ENCODE measurements at places on chromosomes 5 and 9.

DNA sequence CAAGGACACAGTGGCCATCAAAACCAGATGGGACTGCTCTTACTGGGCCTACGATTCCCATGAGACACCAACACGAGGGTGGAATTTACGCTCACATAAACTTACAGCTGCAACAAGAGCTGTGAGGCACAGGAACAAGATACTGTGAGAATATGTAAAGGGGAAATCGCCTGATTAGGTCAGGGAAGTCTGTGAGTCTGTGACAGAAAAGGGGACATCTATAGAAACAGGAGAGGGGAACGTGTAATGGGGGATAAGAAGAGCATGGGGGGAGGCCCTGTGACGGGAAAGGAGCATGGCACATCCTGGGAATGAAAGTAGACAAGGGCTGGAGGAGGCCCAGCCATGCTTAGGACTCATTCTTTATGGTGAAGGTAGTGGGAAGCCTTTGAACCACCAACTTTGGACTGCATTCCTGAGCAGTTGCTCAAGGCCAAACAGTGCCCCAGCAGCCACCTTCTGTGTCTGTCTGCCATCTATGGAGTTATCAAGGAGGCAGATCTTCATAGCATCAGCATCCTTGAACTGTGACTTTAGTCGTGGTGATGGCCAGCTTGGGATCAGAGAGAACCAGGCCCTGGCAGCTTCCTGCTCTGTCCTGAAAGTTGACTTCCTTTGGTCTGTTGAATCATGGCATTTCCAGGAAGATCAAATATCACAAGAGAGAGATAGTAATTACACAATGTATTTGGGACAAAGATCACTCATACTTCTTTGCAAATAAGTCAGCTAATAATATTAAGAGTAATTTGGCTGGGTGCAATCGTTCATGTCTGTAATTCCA, 87.9 kb upstream of the FAM169A start:
- peak; percentile 24 for DNase-seq

DNA sequence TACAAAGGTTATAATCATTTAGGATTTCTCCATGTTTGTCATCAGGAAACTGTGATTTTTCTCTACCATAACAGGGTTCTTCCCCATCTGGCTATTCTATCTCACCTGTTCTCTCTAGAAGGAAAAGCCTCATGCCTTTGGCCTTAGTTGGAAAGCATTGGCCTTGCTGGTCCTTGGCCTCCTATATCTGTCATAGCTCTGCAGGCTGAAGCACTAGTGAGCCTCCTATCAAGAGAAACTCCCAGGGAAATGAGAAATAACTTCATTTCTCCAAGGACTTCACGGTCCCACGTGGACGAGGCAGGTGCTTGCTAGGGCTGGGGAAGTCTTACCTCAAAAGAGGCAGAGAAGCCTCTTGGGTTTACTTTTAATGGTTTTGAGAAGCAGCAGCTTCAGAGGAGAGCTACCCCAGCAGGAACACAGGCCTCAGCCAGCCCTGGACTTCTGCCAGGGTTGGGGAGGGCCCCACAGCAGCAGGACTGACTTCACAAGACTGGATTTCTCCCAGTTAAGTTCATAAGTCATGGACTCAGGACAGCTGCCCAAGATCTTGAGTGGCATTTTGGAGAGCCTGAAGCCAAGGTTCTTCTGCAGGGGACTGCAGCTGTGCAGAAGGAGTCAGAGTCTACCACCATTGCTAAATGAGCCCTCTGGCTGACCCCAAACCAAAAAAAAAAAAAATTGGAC, 15.8 kb upstream of the PSAT1 start:
- DNase-seq = peak; percentile 71

- DNase-seq = peak; percentile 81
Measured at GRCh38 chr5:2038321-2039179, 155.8 kb upstream of the IRX4 start.

DNA sequence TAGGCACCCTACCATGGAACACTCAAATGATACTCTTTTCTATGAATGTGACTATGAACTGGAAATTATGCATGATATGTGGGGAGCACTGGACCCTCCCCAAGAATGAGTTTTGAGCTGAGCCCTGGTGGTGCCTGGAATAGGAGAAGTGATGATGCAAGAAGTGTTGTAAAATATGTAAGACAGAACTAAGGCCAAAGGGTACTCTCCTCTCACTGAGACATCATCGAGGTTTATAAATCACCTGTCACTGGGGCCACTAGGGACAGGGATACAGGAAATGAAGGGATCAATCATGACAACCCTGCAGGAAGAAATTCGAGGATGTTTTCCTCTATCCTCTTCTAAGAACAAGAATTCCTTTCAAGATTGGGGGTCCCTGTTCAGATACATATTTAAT, 45.4 kb downstream of the PCSK1 start:
- no peak for DNase-seq

GRCh38 chr9:123343443-123344191, 12.4 kb upstream of the CRB2 start:
- no peak for DNase-seq

DNA sequence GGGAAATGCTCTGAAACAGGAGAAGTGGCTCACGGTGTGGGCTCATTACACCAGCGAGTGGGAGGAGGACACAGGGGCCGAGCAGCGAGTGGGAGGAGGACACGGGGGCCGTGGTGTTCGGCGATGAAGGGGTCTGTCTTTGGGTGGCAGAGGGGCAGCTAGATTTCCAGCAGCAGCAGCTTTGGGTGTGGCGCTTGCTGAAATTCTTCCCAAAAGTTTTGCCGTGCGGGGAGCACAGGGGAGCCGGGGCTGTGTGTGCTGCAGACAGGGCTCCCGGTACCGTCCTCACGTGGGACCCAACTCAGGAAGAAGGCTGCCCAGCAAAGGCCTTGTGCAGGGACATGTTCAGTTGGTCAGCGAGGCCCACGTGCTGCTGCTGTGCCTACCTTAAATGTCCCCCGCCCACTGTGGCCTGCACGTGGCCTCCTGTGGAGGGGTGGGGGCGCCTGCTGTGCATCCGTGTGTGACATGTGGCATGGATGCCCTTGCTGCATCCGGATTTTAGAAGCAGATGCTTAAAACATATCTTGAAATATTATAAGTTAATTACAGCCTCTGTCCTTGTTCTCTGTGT, 124.3 kb upstream of the CACNA1B start:
- no peak for DNase-seq

- no peak for DNase-seq
Measured at GRCh38 chr5:1480217-1480616, 35.0 kb upstream of the SLC6A3 start.

DNA sequence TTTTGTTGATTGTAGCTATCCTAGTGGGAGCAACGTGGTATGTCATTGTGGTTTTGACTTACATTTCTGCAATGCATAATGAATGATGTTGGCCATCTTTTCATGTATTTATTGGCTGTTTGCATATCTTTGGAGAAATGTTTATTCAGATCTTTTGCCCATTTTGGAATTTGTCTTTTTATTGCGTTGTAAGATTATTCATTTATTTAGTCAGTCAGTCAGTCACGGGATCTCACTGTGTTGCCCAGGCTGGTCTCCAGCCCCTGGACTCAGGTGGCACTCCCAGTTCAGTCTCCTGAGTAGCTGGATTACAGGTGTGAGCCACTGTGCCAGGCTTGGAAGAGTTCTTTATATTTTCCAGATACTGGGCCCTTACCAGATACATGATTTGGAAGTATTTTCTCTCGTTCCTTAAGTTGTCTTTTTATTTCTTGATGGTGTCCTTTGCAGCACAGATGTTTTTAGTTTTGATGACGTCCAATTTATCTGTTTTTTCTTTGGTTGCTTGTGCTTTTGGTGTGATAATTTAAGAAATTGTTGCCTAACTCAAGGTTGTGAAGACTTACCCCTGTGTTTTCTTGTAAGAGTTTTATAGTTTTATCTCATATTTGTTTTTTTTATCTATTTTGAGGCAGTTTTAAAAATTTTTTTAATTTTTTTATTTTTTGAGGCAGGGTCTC, 67.1 kb downstream of the EHMT1 start:
- DNase-seq = no peak

GRCh38 chr5:25387953-25388352, 743.2 kb upstream of the CDH10 start:
- no peak for DNase-seq

- DNase-seq = no peak
Measured at GRCh38 chr5:153584960-153585359, 94.5 kb downstream of the GRIA1 start.

- DNase-seq = no peak
Measured at GRCh38 chr5:158513490-158514318, 586.0 kb downstream of the EBF1 start.

- DNase-seq = peak; percentile 16
Measured at GRCh38 chr5:142613271-142613671, 72.6 kb downstream of the FGF1 start.

GRCh38 chr9:81393985-81394811, 295.1 kb downstream of the TLE1 start:
- peak; percentile 66 for DNase-seq

DNA sequence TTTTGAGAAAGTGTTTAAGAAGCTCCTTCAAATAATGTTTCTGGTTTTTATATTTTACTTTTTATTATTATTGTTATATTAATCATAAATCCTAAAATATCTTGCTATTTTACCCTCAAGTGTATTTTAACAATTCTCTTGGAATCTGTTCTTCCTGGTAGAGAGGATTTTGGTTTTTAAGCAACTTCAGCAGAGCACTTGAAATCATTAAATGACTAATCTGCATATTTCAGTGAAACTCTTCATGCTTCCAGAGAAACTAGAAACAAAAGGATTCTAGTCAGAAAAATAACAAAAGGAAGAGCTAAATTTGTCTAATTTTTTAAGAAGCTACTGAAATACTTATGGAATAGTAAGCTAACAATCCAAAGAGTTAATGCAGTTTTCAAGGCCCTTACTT, 1057.3 kb downstream of the TLE1 start:
- no peak for DNase-seq

DNA sequence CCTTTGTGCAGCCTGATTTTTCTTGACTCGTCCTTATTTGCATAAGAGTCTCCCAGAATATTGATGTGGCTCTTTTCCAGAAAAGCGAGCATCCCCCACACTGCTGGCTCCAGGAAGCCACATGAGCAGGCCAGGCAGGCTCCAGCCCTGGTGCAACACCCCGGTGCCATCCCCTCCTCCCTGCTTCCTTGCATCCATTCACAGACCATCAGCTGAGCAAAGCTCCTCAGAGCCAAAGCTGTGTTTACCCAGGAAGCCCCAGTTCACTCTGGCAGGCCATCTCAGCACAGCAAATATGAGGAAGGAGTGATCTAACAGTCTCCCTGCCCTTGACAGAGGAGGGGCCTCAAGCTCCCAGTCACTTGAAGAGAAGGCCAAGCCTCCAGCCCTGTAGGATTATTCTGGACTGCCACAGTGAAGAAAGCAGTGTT, 34.4 kb downstream of the INSYN2B start:
- DNase-seq = peak; percentile 58

DNA sequence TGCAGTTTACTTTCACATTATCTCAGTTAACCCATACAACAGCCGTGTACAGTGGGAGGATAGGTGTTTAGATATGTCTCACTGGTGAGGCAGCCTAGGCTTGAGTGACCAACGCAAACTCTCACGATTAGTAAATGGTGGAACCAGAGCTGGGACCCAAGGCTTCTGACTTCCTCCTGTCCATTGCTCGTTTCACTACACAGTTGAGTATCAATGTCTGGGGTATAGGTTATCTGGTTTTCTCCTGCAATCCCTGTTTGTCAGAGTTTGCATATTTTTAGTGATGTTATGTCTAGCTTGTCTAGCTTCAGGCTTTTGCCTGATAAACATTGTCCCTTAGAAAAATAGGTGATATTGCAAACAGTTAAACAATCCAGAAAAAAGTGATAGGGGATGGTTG, 62.6 kb downstream of the NUP214 start:
- no peak for DNase-seq

DNA sequence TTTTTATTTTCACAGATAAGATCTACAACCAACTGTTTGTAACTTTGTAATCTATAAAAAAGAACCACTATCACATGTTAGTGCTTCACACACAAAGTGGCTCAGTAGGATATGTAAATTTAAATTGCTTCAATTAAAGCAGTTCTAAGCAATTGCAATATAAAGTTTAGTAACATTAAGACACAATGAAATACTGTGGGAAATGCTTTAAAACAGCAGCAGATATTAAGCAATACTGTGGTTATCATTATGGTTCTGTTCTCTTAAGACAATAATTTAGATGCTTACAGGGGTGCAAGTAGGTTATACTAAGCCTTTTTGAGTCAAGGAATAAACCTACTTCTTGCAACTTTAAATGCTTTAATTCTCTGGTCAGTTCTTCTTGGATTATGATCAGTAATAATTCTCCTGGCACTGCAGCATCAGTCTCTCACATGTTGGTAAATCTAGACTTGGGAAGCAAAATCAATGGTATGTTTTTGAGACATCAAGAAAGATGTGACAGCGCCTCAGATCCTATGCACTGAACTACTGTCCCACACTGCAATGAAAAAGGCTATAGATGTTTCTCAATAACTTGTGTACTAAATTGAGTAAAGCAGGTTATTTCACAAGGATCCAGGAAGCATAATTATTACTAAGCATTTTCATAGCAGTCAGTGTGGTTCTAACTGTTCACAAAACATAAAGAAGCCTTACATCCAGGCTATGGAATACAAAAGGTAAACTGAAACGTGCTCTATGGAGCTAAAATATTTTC, 338.7 kb upstream of the PDE4D start:
- DNase-seq = no peak

- DNase-seq = no peak
Measured at GRCh38 chr9:28707616-28708015, 1134.3 kb upstream of the C9orf72 start.

- no peak for DNase-seq
Measured at GRCh38 chr5:101866473-101866872, 429.6 kb downstream of the SLCO4C1 start.

GRCh38 chr5:139523635-139524445, 37.3 kb upstream of the UBE2D2 start:
- no peak for DNase-seq

- no peak for DNase-seq
Measured at GRCh38 chr9:38316166-38316780, 76.2 kb upstream of the ALDH1B1 start.

- DNase-seq = no peak
Measured at GRCh38 chr9:81601639-81602623, 87.4 kb downstream of the TLE1 start.

DNA sequence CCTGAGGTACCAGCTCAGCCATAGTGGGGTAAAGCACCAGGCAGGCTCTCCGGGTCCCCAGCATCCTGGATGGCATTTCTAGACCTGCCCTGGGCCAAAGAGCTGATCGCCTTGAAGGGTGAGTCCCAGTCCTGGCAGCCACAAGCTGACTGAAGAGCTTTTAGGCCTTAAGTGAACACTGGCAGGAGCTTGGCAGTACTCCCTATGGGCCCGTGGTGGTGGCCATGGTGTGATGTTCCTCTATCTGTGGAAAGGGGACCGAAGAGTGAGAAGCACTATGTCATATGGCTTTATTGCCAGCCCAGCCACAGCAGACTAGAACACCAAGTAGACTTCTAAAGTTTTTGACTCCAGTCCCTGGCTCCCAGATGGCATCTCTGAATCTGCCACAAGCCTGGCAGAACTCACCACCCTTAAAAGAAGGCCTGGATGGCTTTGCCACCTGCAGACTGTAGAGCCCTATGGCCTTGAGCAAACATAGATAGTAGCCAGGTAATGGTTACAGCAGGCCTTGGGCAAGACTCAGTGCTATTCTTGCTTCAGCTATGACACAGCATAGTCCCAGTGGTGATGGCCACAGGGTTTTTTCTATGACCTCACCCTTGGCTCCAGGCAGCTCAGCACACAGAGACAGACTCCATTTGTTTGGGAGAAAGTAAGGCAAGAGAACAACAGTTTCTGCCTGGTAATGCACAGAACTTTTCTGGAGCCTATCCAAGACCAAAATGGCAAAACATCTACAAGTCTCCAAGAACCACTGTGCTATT, 801.5 kb upstream of the DMAC1 start:
- DNase-seq = peak; percentile 13
